HuH-7.5 (cell line): ENCODE measurements at places on chromosomes 12 and 14.

GRCh38 chr14:92635031-92635430 is 113.4 kb downstream of the LGMN start:
- DNase-seq, result no peak

- DNase-seq, result no peak
Observed at GRCh38 chr14:44108601-44109000, 398.5 kb downstream of the FSCB start.

DNA sequence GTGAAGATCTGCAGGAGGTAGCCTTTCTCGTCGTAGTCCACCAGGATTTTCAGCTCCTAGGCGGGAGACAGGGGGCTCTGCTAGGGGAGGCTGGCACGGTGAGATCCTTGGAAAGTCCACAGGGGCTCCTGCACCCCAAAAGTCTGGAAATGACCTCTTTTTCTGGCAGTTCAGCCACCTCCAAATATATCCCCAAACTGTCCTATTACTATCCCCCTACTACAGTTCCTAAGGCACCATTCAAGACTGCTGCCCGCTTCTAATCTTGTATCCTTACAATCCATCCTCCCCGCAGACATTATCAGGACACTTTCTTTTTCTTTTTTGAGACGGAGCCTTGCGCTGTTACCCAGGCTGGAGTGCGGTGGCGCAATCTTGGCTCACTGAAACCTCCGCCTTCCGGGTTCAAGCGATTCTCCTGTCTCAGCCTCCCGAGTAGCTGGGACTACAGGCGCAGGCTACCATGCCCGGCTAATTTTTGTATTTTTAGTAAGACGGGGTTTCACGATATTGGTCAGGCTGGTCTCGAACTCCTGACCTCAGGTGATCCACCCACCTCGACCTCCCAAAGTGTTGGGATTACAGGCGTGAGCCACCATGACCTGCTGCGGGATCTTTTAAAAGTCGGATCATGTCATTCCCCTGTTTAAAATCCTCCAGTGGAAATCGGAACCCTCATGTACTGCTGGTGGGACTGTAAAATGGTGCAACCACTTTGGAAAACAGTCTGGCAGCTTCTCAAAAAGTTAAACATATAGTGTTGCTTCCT is 18.5 kb downstream of the HPD start:
- DNase-seq, result no peak

- DNase-seq, result no peak
Observed at GRCh38 chr12:104615048-104615561, 158.4 kb downstream of the CHST11 start.

DNA sequence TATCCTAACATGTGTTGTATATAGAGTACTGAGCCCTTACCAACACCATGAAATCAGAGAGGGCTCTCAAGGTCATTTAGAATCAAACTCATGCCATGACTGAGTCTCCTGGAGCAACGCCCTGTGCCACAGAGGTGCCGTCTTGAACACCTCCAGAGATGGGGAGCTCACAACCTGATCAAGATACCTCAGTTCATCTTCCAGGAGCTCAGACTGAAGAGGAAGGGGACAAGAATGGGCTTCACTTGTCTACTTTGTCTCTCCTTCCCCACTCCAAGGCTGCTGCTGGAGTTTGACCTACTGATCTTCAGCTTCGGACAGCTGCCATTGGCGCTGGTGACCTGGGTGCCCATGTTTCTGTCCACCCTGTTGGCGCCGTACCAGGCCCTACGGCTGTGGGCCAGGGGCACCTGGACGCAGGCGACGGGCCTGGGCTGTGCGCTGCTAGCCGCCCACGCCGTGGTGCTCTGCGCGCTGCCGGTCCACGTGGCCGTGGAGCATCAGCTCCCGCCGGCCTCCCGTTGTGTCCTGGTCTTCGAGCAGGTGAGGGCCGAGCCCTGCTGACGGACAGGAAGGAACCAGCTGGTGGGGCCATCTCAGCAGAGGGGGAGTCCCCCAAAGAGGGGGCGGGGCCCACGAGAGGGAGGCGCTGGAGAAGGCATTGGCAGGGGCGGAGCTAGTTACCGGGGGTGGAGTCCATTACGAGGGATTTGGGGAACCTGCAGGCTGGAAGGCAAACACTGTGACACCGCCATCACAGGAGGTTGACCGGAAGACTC is 12.0 kb downstream of the SOAT2 start:
- DNase-seq, result no peak

DNA sequence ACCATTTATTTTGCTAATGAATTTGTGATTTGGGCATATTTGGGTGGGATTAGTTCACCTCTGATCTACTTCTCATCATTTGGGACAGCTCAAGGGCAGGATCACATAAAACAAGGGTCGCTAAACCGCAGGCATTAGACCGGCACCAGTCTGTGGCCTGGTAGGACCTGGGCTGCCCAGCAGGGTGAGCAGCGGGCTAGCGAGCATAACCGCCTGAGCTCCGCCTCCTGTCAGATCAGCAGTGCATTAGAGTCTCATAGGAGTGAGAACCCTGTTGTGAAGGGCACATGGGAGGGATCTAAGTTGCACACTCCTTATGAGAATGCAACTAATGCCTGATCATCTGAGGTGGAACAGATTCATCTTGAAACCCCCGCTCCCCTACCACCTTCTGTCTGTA is 785.3 kb downstream of the TRHDE start:
- no peak for DNase-seq

GRCh38 chr14:68247676-68248268 is 428.2 kb downstream of the RAD51B start:
- DNase-seq, result no peak

DNA sequence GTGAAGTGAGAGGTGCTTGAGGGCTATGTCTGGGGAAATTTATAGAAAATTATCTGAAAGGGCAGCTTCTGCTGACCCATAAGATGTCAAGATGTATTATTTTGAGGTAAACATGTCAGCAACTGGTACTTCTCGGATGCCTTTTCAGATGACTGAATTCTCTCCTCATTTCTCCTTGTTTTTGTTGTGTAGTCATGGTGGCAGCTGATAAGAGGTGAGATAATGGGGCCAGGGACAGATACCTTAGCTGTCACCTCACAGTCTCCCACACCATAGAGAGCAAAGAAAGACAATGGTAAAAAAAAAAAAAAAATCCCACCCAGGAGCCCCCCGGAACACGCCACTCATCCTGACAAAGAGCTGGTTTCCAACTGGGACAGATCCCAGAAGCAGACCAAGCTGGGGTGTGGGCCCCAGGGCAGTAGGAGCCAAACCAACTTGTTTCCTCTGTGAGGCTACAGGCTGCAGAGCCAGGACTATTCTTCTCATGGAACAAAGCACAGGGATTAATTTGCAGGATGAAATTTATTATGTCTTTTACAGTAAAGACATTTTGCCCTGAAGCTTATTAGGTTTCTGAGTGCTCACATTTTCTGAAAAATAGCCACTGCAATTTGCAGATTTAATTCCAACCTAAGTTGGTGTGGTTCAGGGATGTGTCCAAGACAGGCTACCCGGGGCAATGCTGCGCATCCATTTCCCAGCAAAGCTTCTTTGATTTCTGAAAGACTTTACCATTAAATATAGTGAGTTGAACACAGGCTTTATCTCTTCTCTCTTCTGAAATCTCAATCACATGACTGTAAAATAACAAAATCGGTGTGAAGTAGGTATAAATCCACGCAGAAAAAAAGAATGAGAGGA is 52.2 kb downstream of the NDUFA12 start:
- no peak for DNase-seq

GRCh38 chr12:11228296-11228879 is 41.1 kb downstream of the PRB3 start:
- peak; percentile 19 for DNase-seq

- DNase-seq, result no peak
Observed at GRCh38 chr14:65184032-65184764, 81.9 kb upstream of the MAX start.

DNA sequence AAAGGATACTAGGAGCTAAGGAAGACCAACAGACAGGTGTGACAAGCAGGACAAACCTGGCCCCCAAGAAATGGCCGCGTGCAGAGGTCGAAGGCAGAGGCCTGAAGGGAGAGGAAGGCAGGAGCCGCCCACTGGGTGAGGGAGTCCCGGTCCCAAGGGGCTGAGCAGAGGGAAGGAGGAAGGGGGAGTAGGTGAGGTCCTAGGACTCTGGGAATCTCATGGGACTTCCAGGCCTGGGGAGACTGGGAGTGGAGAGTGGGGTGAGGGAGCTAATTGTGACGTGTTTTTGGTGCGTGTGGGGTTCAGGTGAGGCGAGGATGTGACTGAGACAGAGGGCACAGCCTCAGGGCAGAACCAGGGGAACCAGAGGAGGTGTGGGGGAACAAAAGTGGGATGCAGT is 11.7 kb upstream of the FLVCR2 start:
- no peak for DNase-seq

DNA sequence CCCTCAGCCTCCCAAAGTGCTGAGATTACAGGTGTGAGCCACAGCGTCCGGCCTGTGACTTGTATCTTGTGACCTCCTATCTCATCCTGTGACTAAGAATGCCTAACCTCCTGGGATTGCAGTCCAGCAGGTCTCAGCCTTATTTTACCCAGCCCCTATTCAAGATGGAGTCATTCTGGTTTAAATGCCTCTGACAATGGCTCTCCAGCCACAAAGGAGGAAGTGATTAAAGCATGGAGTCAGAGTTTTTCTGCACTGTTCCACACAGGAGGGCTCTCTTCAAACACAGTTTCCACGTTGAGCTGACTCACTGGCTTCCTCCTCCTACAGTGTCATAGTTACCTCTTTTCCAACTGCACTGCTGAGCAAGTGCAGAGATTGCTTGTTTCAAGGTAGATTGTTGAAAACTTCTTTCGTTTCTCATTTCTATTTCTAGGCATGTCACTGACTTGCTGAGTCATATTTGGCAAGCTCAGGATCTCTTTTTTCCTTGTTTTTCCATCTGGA is 383.8 kb downstream of the PCNX1 start:
- DNase-seq, result no peak

DNA sequence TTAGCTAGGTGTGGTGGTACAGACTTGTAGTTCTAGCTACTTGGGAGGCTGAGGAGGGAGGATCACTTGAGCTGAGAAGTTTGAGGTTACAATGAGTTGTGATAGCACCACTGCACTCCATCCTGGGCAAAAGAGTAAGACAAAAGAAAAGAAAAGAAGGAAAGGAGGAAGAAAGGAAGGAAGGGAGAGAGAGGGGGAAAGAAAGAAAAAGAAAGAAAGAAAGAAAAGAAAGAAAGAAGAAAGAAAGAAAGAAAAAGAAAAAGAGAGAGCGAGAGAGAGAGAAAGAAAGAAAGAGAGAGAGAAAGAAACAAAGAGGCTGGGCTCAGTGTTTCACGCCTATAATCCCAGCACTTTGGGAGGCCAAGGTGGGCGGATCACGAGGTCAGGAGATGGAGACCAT is 10.3 kb upstream of the GNPTAB start:
- DNase-seq, result no peak

- no peak for DNase-seq
Observed at GRCh38 chr12:109710205-109710746, 3.3 kb upstream of the FAM222A start.

DNA sequence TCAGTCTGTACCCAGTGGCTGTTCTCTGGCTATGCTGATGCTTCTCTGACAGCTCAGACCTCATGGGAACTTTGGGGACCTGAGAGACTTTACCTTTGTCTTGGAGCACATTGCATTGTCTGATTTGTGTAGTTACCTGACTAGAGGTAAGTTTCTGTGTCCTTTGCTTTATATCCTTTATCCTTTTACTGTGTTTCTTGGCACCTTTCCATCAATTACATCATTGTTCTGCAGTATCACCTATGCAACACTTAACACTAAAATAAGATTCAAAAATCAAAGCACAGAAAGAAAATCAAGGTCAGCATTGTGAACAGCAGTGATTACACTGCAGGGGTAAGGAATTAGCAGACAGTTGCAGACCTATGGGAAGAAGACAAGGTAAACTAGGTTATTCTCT is 43.8 kb downstream of the SLC35F4 start:
- no peak for DNase-seq

- DNase-seq, result no peak
Observed at GRCh38 chr14:90381011-90381786, 15.6 kb upstream of the CALM1 start.

DNA sequence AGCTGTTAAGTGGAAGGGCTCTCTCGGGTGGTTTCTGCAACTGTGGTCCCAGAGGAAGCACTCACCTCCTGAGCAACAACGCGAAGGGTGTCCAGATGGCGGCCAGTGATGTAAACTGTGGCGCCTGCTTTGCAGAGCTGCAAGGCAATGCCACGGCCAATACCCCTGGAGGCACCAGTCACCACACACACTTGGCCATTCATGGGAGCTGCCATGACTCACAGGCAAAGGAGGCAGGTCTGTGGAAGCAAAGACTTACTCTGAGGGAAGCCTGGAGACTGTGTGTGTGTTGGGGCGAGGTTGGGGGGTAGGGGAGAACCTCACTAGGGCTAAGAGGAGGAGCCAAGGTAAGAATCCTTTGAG is 707 bp downstream of the DHRS1 start:
- DNase-seq, result no peak

DNA sequence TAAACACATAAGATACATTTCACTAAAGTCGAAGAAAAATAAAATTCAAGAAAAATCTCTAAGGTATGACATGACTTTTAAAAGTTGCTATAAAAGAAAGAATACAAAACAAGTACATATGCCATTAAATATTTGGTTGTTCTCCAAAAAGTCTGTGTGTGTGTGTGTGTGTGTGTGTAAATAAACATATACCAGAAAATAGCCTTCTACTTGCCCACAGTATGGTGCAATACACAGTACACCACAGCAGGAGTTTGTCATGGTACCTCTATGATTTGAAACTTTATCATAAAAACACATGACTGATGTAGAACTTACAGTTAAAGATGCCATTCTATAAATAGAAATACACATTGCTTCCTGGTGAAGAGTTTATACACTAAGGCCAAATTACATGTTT is 692.7 kb upstream of the MGAT4C start:
- DNase-seq, result no peak

DNA sequence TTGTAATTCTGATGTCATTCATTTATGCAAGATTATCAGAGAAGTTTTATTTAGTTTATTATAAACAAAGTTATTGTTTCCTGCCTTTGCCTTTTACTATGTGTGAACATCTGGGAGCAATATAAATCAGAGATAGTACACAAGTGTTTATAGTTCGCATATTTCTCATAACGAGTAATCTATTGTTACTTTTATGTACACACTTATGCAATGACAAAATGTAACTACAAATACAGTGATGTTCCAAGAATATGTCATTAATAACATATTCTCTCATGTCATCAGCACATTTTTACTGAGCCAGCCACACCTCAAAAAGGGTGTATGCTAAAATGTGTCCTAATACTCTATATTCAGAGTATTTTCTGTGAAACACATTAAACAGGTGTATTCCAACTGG is 243.2 kb downstream of the ALX1 start:
- DNase-seq, result no peak

- no peak for DNase-seq
Observed at GRCh38 chr14:81859046-81859445, 325.4 kb upstream of the SEL1L start.

GRCh38 chr14:52692248-52692962 is 3.0 kb downstream of the ERO1A start:
- no peak for DNase-seq

DNA sequence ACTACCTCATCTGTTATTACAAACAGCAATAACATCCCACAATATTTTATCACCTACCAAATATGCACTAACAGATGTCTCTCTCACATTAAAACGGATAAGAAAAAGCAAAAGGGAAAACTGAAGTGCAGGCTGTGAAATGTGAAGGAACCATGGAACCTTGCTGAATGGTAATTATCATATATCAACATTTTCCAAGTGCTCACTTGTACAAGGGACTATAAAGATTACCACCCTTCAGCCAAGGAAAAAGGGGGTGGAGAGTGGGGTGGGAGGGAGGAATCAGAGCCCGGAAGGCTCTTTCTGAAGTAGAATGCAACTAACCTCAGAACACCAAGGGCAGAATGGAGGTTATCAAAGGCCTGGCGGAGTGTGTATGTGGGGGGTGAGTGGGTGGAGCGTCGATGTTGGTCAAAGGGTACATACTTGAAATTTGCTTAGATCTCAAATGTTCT is 1.2 kb downstream of the SNX6 start:
- DNase-seq, result no peak
